ENCODE measurements at places on chromosomes 16 and 17.

DNA sequence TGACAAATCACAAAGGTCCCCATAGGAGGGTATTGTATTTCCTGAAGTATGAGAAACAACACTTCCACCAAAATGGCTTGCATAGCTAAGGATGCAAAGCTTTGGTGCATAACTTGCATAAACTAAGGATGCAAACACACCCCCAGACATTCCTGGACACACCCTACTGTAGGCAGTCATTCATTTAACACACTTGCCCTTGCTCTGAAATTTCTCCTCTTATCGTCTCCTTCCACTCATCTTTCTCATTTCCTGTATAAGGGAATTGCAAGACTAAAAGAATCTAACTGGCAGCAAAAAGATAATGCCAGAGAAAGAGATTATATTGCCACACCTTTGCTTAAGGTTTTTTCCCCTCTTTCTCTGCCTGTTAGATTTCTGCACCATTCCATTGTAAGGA, 28.3 kb downstream of the CHD9 start:
- no peak for DNase-seq

GRCh38 chr16:10616756-10617640, 36.6 kb upstream of the EMP2 start:
- DNase-seq: peak; percentile 81

- DNase-seq: no peak
These were observed 114.5 kb downstream of the AXIN2 start for GRCh38 chr17:65446838-65447526.

DNA sequence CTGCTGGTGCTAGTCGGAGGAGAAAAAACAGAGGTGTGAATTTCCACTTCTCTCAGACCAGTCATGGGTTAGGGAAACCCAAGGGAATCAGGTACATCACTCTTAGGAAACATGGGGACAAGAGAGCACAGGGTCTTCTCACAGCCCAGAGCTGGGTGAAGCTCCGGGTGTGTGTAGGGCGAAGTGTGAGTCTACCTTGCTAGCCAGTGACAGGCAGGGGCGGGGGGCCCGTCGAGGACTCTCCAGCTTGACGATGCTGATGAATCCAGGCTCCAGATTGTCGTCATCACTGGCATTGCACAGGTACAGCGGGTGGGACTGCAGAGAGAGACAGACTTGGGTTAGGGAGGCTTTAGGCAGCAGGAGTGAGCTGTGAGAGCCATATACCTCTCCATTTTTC, 18.7 kb upstream of the SUPT4H1 start:
- DNase-seq: no peak

GRCh38 chr17:29905086-29905878, 24.7 kb downstream of the SSH2 start:
- DNase-seq: no peak

DNA sequence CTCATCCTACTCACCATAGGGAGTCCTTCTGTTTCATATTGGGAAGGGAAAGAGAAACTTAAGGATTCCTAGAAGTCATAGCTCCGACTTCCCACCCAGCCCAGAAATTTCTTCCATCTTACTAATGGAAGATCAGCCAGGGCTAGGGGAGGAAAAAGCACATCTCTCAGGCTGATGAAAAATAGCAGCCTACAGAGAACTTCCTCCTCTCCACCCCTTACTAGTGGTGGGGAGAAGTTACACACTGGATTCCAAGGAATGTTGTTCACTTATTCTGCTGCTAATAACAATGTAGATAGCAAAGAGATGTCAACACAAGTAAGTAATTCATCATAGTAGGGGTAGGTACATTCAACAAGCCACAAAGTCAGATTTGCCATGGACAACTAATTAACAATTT, 94.4 kb downstream of the SPACA3 start:
- no peak for DNase-seq

DNA sequence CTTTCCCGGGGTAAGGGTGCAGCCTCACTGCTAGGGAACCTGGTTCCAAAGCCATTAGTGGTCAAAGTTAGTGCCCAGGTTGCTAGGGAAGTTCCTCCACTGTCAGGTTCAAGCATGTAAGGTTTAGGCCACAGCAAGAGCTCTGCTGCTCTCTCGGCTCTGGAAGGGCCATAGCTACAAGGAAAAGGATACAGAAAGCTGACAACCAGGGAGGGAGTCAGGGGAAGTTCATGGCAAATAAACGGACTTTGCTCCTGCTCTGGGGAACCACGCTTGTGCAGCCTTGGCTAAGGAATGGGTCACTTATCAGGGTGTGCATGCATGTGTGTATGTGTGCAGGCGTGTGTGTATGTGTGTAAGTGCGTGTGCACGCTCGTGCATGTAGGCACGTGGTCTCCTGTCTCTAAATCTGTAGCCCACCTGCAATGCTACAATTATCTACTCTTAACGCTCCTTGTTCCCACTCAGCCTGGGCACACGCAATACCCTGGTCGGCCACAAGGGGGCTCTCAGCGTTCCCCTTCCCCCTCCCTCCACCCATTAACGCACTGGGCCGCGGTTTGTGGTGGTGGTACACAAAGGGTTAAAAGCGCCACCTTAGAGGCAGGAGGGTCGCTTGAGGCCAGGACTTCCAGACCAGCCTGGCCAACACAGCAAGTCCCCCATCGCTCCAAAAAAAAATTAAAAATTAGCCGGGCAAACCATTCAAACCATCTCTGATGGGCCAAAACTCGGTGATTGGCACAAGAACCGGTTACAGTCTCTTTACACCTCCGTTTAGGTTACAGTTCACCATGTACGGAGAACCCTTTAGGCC, 48.4 kb upstream of the KDM8 start:
- DNase-seq: no peak

DNA sequence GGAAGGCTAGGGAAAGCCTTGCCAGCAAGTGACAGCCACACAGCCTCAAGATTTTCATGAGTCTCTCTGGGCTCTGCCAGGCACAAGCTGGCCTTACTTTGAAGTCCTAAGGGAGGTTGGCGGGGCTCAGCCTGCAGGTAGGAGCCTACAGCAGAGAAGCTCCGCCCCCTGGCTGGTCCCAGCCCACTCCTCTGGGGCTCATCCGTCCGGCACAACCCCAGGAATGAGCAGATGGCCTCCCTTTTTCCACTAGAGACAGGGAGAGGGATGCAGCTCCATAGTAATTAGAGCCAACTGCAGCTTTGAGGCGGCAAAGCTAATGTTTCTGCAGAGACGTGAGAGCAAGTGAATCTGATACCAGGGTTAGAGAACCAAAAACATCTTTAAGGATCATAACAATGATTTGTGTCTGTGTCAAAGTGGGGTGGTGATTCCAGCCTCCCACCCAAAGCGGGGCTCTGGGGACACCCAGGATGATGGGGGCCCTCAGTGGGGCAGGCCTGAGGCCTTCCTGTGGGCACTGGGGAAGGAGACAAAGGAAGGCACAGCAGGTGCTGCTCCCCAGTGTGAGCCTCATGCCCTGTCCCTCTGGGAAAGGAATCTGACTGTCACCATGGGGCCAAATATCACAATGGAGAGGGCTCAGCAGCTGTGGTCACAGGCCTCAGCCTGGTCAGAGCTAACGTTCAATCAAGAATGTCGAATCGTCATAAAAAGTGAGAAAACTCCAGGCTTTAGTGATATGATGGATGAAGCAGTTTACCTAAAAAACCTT, 61.5 kb downstream of the RBFOX3 start:
- no peak for DNase-seq

DNA sequence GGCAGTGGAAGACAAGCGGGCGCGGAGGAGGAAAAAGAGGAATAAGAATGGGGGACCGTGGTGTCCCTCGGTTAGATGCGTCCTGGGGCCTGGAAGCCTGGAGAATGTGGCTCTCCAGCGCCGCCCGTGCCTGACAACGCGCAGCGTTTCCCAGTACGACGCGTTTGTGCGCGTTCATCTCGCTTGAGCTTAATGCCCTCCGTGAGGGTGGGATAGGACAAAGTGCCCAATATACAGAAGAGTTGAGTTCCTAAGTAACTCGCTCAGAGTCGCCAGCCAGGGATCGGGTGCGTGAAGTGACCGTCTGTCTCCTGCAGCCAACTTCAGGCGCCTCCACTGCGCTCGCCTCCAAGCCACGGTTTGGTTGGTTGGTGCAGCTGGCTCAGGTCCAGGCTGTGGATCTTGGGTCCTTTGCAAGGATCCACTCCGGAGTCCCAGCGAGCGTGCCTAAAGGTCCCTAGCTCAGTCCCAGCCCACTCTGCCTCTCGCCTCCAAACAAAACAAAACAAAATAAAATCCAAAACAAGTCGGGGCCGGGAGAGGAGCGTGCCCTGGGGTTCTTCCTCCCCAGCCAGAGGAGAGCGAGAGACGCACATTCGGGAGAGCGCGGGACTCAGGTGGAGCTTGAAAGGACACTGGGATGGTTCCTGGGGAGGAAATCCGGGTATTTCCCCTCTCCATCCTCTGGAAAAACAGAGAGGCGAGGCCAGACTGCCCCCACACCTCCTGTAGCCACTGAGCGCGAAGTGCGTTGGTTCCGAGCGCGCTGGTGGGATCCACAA, 974 bp downstream of the GALR2 start:
- DNase-seq: no peak

DNA sequence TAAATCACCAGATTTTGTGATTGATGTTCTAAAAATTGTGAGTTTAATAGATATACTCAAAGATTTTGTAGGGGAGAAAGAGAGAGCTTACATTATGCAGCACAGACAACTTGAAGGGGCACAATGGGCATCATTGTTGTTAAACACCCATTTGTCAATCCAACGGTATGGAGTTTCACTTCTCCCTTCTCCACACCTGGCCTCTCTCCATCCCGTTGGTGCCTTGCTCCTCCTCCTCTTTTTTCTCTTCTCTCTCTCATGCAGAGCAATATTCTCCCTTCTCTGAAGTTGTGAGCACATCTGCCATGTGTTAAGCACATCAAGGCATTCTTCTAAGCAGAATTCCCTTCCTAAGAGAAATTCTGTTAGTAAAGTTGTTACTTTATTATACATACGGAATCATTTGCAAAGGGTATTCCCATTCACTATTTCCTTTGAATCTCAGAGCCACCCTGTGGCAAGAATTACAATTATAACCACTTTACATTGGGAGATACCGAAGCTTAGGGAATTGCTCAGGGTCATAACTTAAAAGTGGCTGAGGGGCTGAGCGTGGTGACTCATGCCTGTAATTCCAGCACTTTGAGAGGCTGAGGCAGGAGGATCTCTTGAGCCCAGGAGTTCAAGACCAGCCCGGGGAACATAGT, 40.5 kb upstream of the SKAP1 start:
- DNase-seq: no peak

DNA sequence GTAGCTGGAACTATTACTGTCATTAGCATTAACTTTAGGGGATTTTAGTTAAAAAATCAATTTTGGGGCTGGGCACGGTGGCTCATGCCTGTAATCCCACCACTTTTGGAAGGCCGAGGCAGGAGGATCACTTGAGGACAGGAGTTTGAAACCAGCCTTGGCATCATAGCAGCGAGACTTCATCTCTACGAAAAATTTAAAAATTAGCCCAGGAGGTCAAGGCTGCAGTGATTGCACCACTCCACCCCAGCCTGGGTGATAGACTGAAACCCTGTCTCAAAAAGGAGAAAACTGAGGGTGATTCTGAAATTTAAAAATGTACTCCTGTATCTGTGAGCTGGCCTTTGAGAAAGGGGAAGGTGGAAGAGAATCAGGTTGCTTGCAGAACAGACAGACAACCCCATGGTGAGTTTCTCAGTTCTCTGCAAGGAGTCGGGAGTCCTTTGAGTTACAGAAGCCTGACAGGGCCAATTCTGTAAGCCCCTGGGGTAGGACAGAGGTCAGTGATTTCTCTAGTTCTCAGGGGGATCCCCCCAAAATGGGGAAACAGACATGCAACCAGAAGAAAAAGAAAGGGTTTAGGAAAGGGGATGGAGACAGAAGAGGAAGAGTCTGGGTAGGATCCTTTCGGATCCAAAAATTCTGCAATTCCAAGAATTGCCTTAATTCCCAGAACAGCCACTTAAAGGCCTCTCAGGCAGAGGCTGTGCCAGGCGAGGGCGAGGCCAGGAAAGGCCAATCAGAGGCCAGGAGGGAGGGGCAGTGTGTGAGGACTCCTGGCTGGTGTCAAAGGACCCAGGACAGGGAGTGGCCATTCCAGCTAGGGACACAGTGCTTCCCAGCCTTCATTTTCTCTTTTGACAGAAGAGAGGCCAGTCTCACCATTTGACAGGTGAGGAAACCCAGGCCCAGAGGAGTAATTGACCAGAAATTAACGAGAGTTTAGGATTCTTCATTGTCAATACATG, 6.7 kb downstream of the NUPR1 start:
- no peak for DNase-seq

- peak; percentile 43 for DNase-seq
These were observed 23.3 kb downstream of the SLC38A7 start for GRCh38 chr16:58661199-58661830.

DNA sequence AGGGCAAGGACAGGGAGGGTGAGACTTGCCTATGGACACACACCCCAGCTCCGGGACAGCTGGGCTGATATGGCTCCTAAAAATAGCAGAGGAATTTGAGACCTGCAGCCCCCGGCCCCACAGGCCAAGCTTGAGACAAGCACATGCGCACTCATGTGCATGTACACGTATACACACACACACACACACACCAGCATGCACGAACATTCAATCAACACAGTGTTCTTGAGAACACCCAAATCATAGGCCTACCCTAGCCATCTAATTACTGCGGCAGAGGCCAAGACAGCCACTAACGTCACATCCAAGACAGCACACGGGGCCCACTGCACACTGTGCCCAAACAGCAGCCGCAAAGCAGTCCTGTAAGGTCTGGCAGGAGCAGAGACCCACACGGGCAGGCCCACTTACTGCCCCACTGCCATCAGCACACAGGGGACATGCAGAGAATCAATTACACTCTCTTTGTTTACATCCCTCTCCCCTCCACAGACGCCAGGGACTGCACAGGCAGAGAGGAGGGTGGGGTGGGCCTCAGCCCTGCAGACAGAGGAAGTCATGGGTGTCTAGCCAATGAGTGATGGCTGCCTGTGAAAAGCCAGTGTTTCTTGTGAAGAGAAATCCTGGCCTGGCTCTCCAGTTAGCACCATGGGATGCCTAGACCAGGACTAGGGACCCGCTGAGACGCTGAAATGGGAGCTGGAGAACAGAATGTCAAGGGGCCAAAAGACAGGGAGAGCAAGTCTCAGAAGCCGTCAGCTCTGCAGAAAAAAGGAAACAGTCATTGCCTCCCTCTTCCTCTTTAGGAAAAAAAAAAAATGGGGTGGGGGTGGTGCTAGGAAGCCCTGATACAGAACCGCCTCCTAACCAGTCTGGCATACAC, 39.3 kb downstream of the MYO18A start:
- no peak for DNase-seq

DNA sequence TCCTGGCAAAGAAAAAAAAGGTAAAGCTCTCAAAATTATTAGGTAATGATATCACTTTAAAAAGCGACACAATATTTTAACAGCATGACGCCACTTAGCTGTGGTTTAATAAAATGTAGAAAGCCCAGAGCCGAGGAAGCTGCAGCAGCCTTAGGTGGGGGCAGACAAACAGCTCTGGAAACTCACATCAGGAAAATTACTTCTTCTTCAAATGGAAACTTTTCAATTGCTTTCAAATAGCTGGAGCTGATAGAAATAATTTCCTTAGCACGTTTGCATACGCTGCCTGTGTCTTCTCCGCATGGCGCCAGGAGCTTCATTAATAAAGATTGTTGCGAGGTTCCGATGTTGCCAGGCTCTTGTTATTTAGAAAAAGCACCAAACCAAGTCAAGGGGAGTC, 835.3 kb upstream of the EEF2KMT start:
- DNase-seq: no peak

- DNase-seq: no peak
These were observed 282.6 kb upstream of the IRX3 start for GRCh38 chr16:54568906-54569807.

All from DMS153 (cell line).